ENCODE measurements at places on chromosomes 6 and 20. TPM values are rescaled to one million over a fixed set of nuclear protein-coding genes. Genes with fewer than 3 reads are reported as not detected.

GRCh38 chr6:13328875-13329183 lies 492 bp upstream of the TBC1D7 start:
- peak overlapping the region; percentile 95 for H3K27ac ChIP-seq
- H3K4me1 ChIP-seq = peaks cover 10% of the 10 kb centered on the region
- H3K36me3 ChIP-seq = no peaks in the 10 kb centered on the region
- DNase-seq = no peak
- peaks cover 5% of the 10 kb centered on the region for H3K27me3 ChIP-seq
- H3K4me3 ChIP-seq = peak overlapping the region; percentile 89

GRCh38 chr6:120945905-120946594 lies 388.2 kb downstream of the TBC1D32 start:
- no peak overlapping the region for H3K4me3 ChIP-seq
- no peak for DNase-seq
- H3K27ac ChIP-seq = no peak overlapping the region
- H3K36me3 ChIP-seq = no peaks in the 10 kb centered on the region
- no peaks in the 10 kb centered on the region for H3K27me3 ChIP-seq

DNA sequence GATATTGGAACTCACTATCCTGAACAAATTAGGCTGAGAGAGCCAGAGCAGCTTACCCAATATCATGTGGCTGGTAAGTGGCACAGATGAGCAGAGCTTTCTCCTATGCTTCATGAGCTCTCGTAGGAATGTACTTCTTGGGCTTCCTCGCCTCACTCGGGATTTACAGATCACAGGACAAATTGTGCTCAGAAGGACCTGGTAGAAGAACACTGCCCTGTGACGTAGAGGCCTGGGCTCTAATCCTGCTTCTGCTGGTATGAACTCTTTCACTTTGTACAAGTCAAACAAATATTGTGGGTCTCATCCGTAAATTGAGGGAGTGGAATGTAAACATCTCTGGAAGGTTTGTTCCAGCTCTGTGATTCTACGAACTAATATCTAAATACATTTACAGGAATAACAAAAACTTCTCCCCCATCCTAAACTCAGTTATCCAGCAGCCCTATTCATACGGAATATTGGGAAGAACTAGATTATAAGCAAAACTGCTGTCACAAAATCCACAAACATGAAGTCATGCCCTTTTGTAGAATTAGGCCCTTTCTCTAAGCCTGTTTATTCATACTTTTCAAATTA lies 187.6 kb downstream of the CLIC5 start:
- no peak for DNase-seq
- peaks cover 18% of the 10 kb centered on the region for H3K4me1 ChIP-seq
- H3K36me3 ChIP-seq = no peaks in the 10 kb centered on the region
- H3K27ac ChIP-seq = no peak overlapping the region

BLCAP gene
- 56.9 TPM for total RNA-seq

GRCh38 chr20:51345601-51346101 lies 196.9 kb downstream of the NFATC2 start:
- peaks cover 17% of the 10 kb centered on the region for H3K27me3 ChIP-seq
- no peak overlapping the region for H3K4me3 ChIP-seq
- H3K27ac ChIP-seq = no peak overlapping the region
- DNase-seq = no peak
- peaks cover 4% of the 10 kb centered on the region for H3K4me1 ChIP-seq

- no peaks in the 10 kb centered on the region for H3K36me3 ChIP-seq
- H3K27me3 ChIP-seq = no peaks in the 10 kb centered on the region
- no peak for DNase-seq
Measured at GRCh38 chr6:84119277-84119676, 85.7 kb downstream of the MRAP2 start.

ZDHHC14 gene
- 5.2 TPM for total RNA-seq

GRCh38 chr6:136628996-136629395 lies 78.8 kb upstream of the MAP7 start:
- no peak for DNase-seq
- H3K36me3 ChIP-seq = peaks cover 11% of the 10 kb centered on the region
- no peak overlapping the region for H3K27ac ChIP-seq
- no peak overlapping the region for H3K4me3 ChIP-seq
- H3K27me3 ChIP-seq = no peaks in the 10 kb centered on the region

DNA sequence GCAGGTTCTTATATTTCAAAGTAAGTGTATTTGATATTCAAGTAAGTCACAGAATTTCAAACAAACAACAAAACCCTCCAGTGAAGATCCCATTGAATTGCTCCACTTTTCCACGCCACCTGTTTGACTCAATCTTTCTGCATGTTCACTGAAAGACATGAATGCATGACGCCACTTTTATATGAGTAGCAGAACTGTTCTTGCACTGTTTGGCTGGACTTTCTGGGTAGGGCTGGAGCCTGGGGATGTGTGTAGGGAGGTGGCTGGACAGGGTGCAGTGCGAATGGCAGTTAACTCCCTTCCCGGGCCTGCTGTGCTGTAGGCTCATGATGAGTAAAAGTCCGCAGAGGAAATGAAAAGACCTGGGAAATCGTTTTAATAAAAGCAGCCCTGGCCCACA lies 39.7 kb downstream of the IL20RA start:
- no peaks in the 10 kb centered on the region for H3K36me3 ChIP-seq
- H3K27me3 ChIP-seq = peaks cover 47% of the 10 kb centered on the region
- H3K4me1 ChIP-seq = no peaks in the 10 kb centered on the region
- no peak overlapping the region for H3K4me3 ChIP-seq

- DNase-seq = no peak
- H3K4me3 ChIP-seq = no peak overlapping the region
- no peaks in the 10 kb centered on the region for H3K36me3 ChIP-seq
- H3K27ac ChIP-seq = no peak overlapping the region
- peaks cover 8% of the 10 kb centered on the region for H3K4me1 ChIP-seq
Measured at GRCh38 chr6:2171728-2172127, 73.7 kb downstream of the GMDS start.

- H3K27me3 ChIP-seq = peaks cover 14% of the 10 kb centered on the region
- H3K4me1 ChIP-seq = no peaks in the 10 kb centered on the region
- H3K27ac ChIP-seq = no peak overlapping the region
- H3K36me3 ChIP-seq = no peaks in the 10 kb centered on the region
- H3K4me3 ChIP-seq = no peak overlapping the region
- no peak for DNase-seq
Measured at GRCh38 chr20:56566621-56567020, 33.6 kb downstream of the FAM209B start.

BPIFB1 gene
- total RNA-seq = not detected

PKHD1 gene
- total RNA-seq = 0.02 TPM

NXT1 gene
- total RNA-seq = 77.6 TPM

DNA sequence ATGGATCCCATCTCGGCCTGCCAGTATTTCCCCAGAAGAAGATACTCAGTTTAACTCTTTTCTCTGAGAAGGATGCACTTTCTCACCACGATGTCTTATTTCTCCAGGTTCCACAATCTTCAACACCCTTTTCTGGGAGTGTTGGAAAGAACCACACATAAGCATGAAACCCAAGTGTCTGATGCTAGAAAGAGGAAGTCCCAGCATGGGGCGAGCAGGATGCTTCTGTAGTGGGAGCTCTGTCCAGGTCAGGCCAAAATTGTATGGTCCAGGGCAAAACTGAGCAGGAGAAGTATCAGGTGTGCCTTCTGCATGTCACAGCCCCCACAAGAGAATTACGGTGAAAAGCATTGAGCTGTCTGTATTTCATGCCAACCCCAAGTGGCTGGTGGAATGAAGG lies 11.0 kb downstream of the TREM1 start:
- H3K27ac ChIP-seq = no peak overlapping the region
- H3K27me3 ChIP-seq = peaks cover 11% of the 10 kb centered on the region
- peaks cover 13% of the 10 kb centered on the region for H3K4me1 ChIP-seq
- H3K4me3 ChIP-seq = no peak overlapping the region

DNA sequence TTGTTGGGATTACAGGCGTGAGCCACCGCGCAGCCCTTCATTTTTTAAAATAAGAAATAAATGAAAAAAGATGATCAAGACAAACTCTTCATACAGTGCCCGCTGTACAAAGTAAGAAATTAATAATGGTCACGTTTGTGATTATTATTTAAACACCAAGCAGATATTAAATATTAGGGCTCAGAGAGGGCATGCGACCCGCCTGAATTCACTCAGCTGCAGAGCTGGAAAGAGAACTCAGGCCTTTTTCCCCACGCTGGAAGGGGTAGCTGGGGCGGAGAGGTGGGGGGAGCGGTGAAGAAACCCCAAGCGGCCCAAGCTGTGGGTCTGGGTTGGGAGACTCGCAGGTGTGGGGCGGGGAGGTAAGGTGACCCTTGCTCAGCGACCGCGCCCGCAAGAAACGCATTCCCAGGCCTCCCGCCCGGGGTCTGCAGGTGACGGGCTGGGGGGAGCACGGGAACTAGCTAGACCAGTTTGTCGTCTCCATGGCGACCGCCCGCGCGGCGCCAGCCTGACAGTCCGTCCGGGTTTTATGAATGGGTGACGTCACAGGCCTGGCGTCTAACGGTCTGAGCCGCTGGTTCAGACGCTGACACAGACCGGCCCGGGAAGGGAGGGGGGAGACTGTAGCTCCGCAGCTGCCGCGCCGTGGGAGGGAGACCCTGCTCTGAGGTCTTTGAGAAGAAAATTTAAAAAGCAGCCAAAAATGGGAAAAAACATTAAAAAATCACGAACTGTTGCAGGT lies 1.1 kb upstream of the ID1 start:
- H3K4me1 ChIP-seq = peaks cover 26% of the 10 kb centered on the region
- H3K36me3 ChIP-seq = peaks cover 2% of the 10 kb centered on the region
- peak; percentile 64 for DNase-seq

HLA-G gene
- total RNA-seq = 0.85 TPM

RIMS1 gene
- total RNA-seq = not detected

GRCh38 chr6:135424385-135424784 lies 73.2 kb downstream of the AHI1 start:
- no peak overlapping the region for H3K27ac ChIP-seq
- peaks cover 2% of the 10 kb centered on the region for H3K36me3 ChIP-seq
- no peak for DNase-seq

DNA sequence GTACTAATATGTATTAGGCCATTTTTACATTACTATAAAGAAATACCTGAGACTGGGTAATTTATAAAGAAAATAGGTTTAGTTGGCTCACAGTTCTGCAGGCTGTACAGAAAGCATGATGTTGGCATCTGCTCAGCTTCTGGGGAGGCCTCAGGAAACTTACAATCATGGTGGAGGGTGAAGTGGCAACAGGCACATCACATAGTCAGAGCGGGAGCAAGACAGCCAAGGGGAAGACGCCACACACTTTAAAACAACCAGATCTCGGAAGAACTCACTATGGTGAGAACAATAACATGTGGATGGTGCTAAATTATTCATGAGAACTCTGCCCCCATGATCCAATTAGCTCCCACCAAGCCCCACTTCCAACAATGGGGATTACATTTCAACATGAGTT lies 41.3 kb upstream of the CEP162 start:
- H3K27me3 ChIP-seq = peaks cover 23% of the 10 kb centered on the region
- H3K36me3 ChIP-seq = no peaks in the 10 kb centered on the region
- no peak overlapping the region for H3K27ac ChIP-seq
- H3K4me3 ChIP-seq = no peak overlapping the region
- no peaks in the 10 kb centered on the region for H3K4me1 ChIP-seq
- no peak for DNase-seq

SNHG17 gene
- 99.4 TPM for total RNA-seq

GRCh38 chr20:16626849-16627248 lies 53.6 kb upstream of the KIF16B start:
- no peak overlapping the region for H3K4me3 ChIP-seq
- H3K27me3 ChIP-seq = peaks cover 12% of the 10 kb centered on the region
- DNase-seq = no peak

TBXT gene
- not detected for total RNA-seq

SIRPB2 gene
- total RNA-seq = 1.8 TPM

GRCh38 chr6:56268266-56268665 lies 20.9 kb upstream of the COL21A1 start:
- no peaks in the 10 kb centered on the region for H3K27me3 ChIP-seq
- no peaks in the 10 kb centered on the region for H3K4me1 ChIP-seq
- no peaks in the 10 kb centered on the region for H3K36me3 ChIP-seq
- no peak for DNase-seq

AGER gene
- 27.4 TPM for total RNA-seq

- no peaks in the 10 kb centered on the region for H3K27me3 ChIP-seq
- H3K4me3 ChIP-seq = no peak overlapping the region
- peaks cover 6% of the 10 kb centered on the region for H3K36me3 ChIP-seq
- H3K27ac ChIP-seq = peak overlapping the region; percentile 1
Measured at GRCh38 chr6:161270116-161270515, 3.7 kb downstream of the AGPAT4 start.

MEP1A gene
- total RNA-seq = not detected

CLPSL2 gene
- not detected for total RNA-seq

GRCh38 chr6:43985329-43985728 lies 141.9 kb downstream of the MRPL14 start:
- no peaks in the 10 kb centered on the region for H3K36me3 ChIP-seq
- no peak overlapping the region for H3K27ac ChIP-seq
- peaks cover 38% of the 10 kb centered on the region for H3K27me3 ChIP-seq
- H3K4me1 ChIP-seq = no peaks in the 10 kb centered on the region
- H3K4me3 ChIP-seq = no peak overlapping the region

- peaks cover 47% of the 10 kb centered on the region for H3K27me3 ChIP-seq
- no peak for DNase-seq
- H3K27ac ChIP-seq = no peak overlapping the region
- no peak overlapping the region for H3K4me3 ChIP-seq
- H3K36me3 ChIP-seq = no peaks in the 10 kb centered on the region
Measured at GRCh38 chr20:36364506-36364905, 58.4 kb downstream of the DLGAP4 start.

DNA sequence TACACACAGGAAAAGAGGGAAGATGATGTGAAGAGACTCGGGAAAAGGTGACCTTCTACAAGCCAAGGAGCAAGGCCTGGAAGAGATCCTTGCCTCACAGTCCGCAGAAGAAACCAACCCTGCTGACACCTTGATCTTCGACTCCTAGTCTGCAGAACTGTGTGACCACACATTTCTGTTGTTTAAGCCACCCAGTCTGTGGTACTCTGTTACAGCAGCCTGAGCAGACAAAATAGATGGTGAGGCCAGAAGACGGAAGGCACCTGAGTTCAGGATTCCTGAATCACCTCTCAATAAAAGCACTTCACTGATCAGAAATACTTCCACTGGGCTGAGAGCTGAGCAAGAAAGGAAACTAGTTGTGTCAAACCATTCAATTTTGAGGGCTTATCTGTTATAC lies 103.3 kb downstream of the BACH2 start:
- no peak overlapping the region for H3K4me3 ChIP-seq
- DNase-seq = no peak
- H3K36me3 ChIP-seq = peaks cover 5% of the 10 kb centered on the region
- H3K4me1 ChIP-seq = peaks cover 15% of the 10 kb centered on the region
- H3K27ac ChIP-seq = no peak overlapping the region
